Heart left ventricle (tissue), 16 donors: ENCODE measurements at places on chromosomes 4 and X. TPM values are rescaled to one million over a fixed set of nuclear protein-coding genes. Genes with fewer than 3 reads are reported as not detected.
A peak's percentile ranks its signal among the peaks of the same experiment; 100 is the strongest.

The UGT2B7 gene
- total RNA-seq, result not detected

The NBDY gene
- total RNA-seq, result 19.0 TPM

The RBMX2 gene
- 11.2 TPM for total RNA-seq

The CCDC149 gene
- 8.9 TPM for total RNA-seq

DNA sequence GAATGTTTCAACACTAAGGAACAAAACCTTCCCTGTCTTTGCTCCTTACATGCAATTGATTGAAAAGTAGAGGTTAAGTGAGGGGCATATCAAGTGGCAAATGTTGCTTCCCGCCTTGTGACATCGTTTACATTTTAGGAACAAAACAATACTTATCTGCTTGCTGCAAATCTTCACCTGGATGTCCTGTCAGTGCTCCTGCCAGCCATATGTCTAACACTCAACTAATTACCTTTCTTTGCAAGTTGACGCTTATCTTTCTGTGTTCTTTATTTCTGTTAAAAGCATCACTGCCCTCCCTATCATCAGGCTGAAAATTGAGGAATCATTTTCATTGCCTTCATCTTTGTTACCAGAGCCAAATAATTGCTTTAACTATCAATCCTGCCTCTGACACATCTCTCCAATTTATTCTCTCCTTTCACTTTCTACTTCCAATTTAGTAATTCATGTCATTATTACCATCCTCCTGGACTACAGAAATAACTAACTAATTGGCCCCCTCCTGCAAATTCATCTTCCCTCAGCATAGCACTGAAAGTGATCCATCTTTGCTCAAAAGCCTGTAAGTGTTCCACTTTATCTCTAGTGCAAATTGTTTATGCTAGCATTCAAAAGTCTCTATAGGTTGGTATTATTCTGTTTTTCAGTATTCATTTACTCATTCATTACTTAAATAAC, 298.7 kb upstream of the ATOH1 start:
- H3K27ac ChIP-seq, result no peak overlapping the region
- H3K4me1 ChIP-seq, result no peaks in the 10 kb centered on the region
- no peak overlapping the region for H3K4me3 ChIP-seq
- no peaks in the 10 kb centered on the region for H3K36me3 ChIP-seq
- no peak for DNase-seq
- no peaks in the 10 kb centered on the region for H3K27me3 ChIP-seq

- no peak for DNase-seq
- H3K27me3 ChIP-seq, result no peaks in the 10 kb centered on the region
- peak overlapping the region; percentile 8 for H3K4me3 ChIP-seq
- H3K4me1 ChIP-seq, result peaks cover 6% of the 10 kb centered on the region
- H3K36me3 ChIP-seq, result no peaks in the 10 kb centered on the region
Observed at GRCh38 chr4:85514117-85514516, 39.2 kb downstream of the ARHGAP24 start.

DNA sequence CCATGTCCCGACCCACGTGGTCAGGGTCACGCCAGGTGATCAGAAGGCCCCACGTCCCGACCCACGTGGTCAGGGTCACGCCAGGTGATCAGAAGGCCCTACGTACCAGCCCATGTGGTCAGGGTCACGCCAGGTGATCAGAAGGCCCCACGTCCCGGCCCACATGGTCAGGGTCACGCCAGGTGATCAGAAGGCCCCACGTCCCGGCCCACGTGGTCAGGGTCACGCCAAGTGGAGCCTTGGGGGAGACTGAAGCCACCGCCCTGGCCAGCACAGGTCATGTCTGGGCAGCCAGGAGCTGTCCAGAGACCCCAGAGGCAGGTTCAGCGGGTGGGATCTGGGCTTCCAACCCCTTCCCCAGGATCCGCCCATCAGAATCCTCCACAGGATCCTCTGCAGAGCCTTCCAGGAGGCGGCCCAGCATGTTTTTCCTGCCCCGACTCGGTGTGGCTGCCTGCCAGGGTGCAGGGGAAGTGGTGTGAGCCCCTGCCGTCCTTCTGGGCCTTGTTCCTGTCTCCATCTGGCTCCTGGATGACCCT, 58.4 kb downstream of the FAM53A start:
- no peak overlapping the region for H3K4me3 ChIP-seq
- no peaks in the 10 kb centered on the region for H3K4me1 ChIP-seq
- H3K27me3 ChIP-seq, result no peaks in the 10 kb centered on the region

- H3K27me3 ChIP-seq, result no peaks in the 10 kb centered on the region
- H3K27ac ChIP-seq, result no peak overlapping the region
- H3K4me1 ChIP-seq, result no peaks in the 10 kb centered on the region
- DNase-seq, result no peak
- peaks cover 98% of the 10 kb centered on the region for H3K36me3 ChIP-seq
Observed at GRCh38 chr4:48556268-48556667, 66.2 kb downstream of the ZAR1 start.

DNA sequence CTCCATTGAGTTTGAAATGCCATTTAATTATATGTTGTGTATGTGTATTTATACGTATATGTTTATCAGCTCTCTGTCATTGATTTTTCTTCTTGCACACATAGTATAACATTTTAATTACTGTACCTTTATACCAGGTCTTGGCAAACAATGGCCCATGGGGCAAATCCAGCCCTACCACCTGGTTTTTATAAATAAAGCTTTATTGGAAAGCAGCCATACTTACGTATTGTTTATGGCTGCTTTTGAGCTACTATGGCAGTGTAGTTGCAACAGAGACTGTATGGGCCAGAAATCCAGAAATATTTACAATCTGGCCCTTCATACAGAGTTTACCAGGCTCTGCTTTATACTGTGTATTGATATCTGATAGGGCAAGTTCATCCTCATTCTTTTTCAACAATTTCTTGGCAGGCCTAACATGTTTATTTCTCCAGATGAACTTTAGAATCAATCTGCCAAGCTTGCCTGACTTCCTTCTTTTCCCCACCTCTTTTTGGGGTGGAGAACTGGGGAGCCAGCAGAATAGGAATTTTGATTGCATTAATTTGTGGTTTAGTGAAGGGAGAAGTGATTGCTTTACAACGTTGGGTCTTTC, 15.8 kb downstream of the DCUN1D4 start:
- no peak overlapping the region for H3K4me3 ChIP-seq
- H3K27ac ChIP-seq, result no peak overlapping the region
- no peak for DNase-seq

DNA sequence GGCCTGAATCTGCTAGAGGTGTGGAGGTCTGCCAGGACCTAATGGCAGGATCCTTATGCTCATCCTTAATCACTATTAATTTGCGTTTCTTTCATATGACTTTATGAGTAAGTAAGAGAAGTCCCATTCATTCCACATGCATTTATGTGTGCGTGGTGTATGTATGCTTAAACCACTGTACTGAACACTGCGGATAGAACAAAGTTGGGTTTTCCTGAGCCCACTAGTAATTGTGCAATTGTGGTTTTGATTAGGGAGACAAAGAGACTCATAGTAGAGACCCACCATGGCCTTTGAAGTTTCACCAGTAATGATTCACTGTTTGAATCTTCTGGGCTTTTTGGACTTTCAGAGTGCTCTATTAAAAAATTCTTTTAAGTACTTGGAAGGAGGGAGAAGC, 498.5 kb upstream of the DIPK2B start:
- H3K27me3 ChIP-seq, result no peaks in the 10 kb centered on the region
- H3K36me3 ChIP-seq, result no peaks in the 10 kb centered on the region
- no peak for DNase-seq
- no peaks in the 10 kb centered on the region for H3K4me1 ChIP-seq
- no peak overlapping the region for H3K27ac ChIP-seq
- H3K4me3 ChIP-seq, result no peak overlapping the region

DNA sequence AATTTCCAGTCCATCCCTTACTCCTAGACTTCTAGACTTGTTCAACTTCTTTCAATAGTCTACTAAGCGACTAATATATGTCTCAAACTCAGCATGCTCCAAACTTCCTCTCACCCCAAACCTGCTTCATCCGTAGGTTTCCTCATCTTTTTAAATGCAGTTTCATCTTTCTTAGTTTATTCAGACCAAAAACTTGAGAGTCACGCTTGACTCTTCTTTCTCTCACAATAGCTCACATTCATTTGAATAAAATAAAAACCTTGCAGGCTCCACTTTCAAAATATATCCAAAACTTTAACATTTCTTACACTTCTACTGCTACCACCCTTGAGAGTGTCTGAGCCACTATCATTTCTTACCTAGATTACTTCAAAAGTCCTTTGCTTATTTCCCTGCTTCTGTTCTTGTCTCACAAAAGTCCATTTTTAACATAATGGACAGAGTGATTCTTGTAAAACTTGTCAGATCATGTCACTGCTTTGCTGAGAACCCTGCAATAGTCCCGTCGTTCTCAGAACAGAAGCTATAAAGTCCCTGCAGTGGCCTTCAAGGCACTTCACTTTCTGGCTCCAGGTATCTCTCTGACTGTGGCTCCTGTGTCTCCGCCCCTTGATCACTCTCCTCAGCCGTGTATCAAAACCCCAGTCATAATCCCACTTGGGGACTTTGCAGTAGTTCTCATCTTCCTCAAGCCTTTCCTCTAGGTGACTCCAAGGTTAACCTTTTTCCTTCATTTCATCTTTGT, 167.6 kb downstream of the ARHGAP24 start:
- H3K4me3 ChIP-seq, result no peak overlapping the region
- no peaks in the 10 kb centered on the region for H3K36me3 ChIP-seq
- peaks cover 9% of the 10 kb centered on the region for H3K4me1 ChIP-seq
- no peak for DNase-seq

DNA sequence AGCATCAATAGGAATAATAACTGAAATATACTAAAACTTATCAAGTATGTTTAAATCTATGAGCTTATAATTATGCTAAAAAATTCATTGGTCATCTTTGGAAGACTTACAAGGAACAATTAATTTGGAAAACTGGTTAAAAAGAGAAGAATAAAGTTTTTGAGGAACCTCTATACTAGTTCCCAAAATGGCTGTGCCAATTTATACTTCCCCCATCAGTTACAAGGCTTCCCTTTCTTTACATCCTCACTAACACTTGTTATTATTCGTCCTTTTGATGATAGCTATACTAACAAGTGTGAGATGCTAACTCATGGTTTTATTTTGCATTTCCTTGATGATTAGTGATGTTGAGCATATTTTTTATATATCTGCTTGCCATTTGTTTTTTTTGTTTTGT, 17.1 kb downstream of the OGT start:
- H3K4me1 ChIP-seq, result no peaks in the 10 kb centered on the region
- no peaks in the 10 kb centered on the region for H3K36me3 ChIP-seq
- H3K27me3 ChIP-seq, result no peaks in the 10 kb centered on the region
- DNase-seq, result no peak

DNA sequence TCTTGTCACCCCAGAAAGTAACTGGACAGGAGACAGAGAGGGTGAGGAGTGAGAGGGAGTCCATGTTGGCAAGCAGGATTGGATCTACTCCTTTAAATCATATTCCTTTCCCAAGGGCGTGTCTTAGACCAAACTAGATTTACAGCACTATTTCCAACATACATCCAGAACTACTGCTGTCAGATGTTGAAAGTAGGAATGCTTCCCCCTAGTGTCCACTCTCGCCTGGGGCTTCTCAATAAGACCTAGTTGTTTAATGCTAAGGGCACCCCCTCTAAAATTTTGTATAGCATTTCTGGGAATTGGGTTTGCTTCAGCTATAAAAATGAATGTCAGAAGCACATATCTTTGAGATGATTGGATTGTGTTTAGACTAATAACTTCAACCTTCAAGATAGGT, 13.3 kb downstream of the OFD1 start:
- no peaks in the 10 kb centered on the region for H3K4me1 ChIP-seq
- no peak for DNase-seq
- H3K27ac ChIP-seq, result no peak overlapping the region
- peaks cover 49% of the 10 kb centered on the region for H3K36me3 ChIP-seq
